ENCODE measurements at places on chromosomes 6 and 20.

- no peak overlapping the region for H3K27ac ChIP-seq
- H3K36me3 ChIP-seq = no peaks in the 10 kb centered on the region
- H3K4me3 ChIP-seq = no peak overlapping the region
- H3K27me3 ChIP-seq = peaks cover 2% of the 10 kb centered on the region
- DNase-seq = no peak
These were observed 1.5 kb upstream of the CCR6 start for GRCh38 chr6:167121335-167121841.

DNA sequence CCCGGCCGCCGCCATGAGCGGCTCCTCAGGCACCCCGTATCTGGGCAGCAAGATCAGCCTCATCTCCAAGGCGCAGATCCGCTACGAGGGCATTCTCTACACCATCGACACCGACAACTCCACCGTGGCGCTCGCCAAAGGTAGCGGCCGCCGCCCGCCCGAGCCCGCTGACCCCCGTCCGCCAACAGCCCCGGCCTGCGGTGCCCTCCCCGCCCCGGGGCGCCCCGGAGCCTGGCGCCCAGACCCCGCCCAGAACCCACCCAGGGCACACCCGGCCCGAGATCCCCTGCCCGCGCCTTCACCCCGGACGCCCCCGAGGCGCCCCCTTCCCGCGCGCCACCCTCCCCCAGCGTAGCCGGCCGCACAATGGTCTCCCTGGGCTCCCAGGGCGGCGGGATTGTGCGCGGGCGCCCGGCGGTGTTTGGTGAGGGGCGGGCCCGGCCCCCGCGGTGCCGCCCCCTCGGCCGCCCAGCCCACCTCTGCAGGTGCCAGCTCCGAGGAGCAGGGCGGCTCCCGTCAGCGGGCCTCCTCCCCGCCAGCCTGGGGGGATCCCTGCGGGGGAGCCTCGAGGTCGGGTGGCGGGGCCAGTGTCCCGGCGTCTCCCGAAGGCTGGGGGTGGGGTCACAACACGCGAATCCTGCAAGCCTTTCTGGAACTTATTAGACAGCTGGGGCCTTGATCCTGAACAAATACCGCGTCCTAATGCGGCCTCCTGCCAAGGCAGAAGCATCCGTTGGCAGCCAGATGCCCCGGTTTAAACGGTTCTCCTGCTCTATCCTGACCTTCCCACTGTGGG, 577 bp downstream of the LSM14B start:
- no peak overlapping the region for H3K27ac ChIP-seq
- peak overlapping the region; percentile 82 for H3K4me3 ChIP-seq
- H3K27me3 ChIP-seq = no peaks in the 10 kb centered on the region
- H3K36me3 ChIP-seq = peaks cover 33% of the 10 kb centered on the region
- H3K4me1 ChIP-seq = peaks cover 24% of the 10 kb centered on the region
- DNase-seq = peak; percentile 19

DNA sequence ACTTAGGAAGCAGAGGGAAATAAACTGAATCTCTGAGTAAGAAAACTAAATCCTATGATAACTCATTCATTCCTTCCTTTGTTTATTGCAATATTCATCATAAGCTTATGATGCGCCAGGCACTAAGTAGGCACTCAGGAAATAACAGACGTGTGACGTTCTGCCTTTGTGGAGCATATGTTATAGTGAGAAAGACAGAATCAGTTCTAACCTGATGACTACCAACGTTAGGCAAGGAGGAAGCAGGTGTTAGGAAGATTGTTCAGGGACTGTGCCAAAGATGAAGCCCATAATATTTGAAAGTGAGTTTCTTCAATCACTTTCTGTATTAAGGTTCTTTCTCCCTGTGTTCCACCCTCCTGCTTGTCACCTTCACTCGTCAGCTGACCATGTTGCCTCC, 3.6 kb downstream of the HLA-DQA2 start:
- no peak for DNase-seq
- H3K27ac ChIP-seq = no peak overlapping the region
- no peaks in the 10 kb centered on the region for H3K36me3 ChIP-seq
- no peak overlapping the region for H3K4me3 ChIP-seq

DNA sequence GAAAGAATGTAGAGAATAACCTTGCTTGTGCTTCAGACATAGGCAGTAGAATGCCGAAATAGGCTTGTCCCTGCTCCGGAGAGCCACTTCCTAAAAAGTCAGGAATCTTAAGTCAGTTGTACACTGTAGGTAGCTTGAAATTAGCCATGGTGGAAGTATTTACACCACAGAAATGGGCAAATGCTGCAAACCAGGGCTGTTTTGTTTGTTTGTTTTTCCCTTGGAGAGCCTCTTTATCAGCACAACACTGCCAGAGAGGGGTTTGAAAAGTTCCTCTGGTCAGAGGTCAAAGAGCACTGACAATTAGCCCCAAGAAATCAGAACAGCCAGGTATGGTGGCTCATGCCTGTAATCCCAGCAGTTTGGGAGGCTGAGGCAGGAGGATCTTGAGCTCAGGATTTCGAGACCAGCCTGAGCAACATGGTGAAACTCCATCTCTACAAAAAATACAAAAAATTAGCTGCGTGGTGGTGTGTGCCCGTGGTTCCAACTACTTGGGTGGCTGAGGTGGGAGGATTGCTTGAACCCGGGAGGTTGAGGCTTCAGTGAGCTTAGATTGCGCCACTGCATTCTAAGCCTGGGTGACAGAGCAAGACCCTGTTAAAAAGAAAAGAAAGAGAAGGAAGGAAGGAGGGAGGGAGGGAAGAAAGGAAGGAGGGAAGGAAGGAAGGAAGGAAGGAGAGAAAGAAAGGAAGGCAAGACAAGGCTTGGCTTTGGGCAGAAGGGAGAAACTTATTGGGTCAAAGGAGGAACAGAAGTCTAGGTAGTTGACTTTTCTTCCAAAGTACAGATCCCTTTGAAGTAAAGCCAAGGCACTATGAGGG, 61.0 kb upstream of the ZMYND8 start:
- peaks cover 23% of the 10 kb centered on the region for H3K4me1 ChIP-seq
- no peak overlapping the region for H3K27ac ChIP-seq
- peaks cover 4% of the 10 kb centered on the region for H3K36me3 ChIP-seq
- no peak overlapping the region for H3K4me3 ChIP-seq
- no peaks in the 10 kb centered on the region for H3K27me3 ChIP-seq
- DNase-seq = no peak

DNA sequence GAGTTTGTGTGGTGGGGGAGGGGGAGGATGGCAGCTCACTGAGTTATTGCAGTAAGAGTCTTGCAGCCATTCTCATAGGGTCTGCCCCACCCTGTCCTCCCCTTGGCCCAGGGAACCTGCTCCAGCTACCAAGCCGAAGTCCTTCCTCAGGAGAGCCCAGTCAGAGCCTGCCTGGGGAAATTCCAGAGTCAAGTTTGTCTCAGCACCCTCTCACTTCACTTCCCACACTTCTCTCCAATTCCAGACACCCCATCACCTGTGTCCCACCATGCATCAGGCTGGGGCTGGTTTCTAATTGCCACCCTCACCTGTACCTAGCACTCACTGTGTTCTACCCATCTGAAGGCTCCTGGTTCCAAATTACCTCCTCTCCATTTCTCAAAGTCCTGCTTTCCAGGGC, 10.3 kb upstream of the SLC22A16 start:
- peaks cover 12% of the 10 kb centered on the region for H3K27me3 ChIP-seq
- no peak overlapping the region for H3K4me3 ChIP-seq
- H3K4me1 ChIP-seq = no peaks in the 10 kb centered on the region
- H3K27ac ChIP-seq = no peak overlapping the region
- no peak for DNase-seq
- no peaks in the 10 kb centered on the region for H3K36me3 ChIP-seq

Data from activated T-helper 2 cell treated with anti-CD3 and anti-CD28 coated beads, Interferon-gamma antibody, Interleukin-2, Interleukin-4, amounts not matched to agents 10 μg/mL and 5 μg/mL and 100 μg/mL, durations not matched to agents 14 hours and 24 hours and 36 hours (primary cell).